ENCODE measurements at places on chromosomes 2 and 18.

- H3K4me3 ChIP-seq, result no peak overlapping the region
- H3K27ac ChIP-seq, result no peak overlapping the region
- no peaks in the 10 kb centered on the region for H3K27me3 ChIP-seq
- no peaks in the 10 kb centered on the region for H3K36me3 ChIP-seq
- DNase-seq, result no peak
- H3K4me1 ChIP-seq, result no peaks in the 10 kb centered on the region
Observed at GRCh38 chr18:27467073-27467472, 282.0 kb upstream of the CHST9 start.

GRCh38 chr18:14941256-14941655 is 193.3 kb downstream of the ANKRD30B start:
- no peak for DNase-seq
- no peaks in the 10 kb centered on the region for H3K27me3 ChIP-seq
- no peak overlapping the region for H3K27ac ChIP-seq
- H3K36me3 ChIP-seq, result no peaks in the 10 kb centered on the region
- H3K4me1 ChIP-seq, result no peaks in the 10 kb centered on the region
- H3K4me3 ChIP-seq, result no peak overlapping the region

DNA sequence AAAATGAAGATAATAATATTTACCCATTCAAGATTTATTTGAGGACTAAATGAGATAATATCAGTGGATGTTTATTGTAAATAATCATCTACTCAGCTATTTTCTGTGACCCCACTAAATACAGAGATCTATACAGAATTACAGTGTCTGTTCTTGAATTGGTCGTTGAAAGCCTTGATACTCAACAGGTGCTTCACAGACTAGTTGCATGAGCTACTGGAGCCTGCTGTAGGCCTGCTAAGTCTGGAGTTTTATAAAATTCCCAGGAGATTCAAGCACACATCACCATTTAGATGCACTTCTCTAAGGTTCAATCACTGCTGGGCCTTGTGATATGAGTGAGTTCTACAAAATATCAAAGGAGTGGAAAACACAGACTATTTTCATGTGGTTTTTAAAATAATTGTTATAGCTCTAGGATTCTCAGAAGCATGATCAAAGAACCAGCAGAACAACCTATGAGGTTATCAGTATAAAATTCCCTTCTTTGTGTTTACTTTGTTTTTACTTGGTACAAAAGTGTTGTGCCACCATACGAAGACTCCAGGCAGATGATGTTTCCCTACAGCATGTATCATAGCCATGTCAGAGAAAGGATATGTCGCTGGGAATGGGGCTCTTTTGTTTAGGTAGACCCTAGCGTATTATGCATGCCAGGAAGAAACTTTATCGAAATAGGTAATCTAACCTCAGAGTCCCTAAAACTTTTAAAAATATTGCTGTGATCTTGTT is 7.1 kb downstream of the SULT1C4 start:
- no peak overlapping the region for H3K4me3 ChIP-seq
- H3K36me3 ChIP-seq, result no peaks in the 10 kb centered on the region
- peaks cover 2% of the 10 kb centered on the region for H3K4me1 ChIP-seq
- no peak overlapping the region for H3K27ac ChIP-seq

GRCh38 chr2:155266109-155266508 is 567.6 kb downstream of the KCNJ3 start:
- H3K4me3 ChIP-seq, result no peak overlapping the region
- H3K27ac ChIP-seq, result no peak overlapping the region
- no peaks in the 10 kb centered on the region for H3K36me3 ChIP-seq
- no peaks in the 10 kb centered on the region for H3K4me1 ChIP-seq

GRCh38 chr18:34126121-34126520 is 98.6 kb downstream of the NOL4 start:
- H3K4me3 ChIP-seq, result no peak overlapping the region
- H3K27ac ChIP-seq, result no peak overlapping the region
- no peak for DNase-seq

GRCh38 chr2:29223851-29224692 is 108.9 kb downstream of the CLIP4 start:
- H3K27ac ChIP-seq, result no peak overlapping the region
- DNase-seq, result no peak
- H3K4me1 ChIP-seq, result no peaks in the 10 kb centered on the region
- H3K27me3 ChIP-seq, result peaks cover 2% of the 10 kb centered on the region
- no peaks in the 10 kb centered on the region for H3K36me3 ChIP-seq

DNA sequence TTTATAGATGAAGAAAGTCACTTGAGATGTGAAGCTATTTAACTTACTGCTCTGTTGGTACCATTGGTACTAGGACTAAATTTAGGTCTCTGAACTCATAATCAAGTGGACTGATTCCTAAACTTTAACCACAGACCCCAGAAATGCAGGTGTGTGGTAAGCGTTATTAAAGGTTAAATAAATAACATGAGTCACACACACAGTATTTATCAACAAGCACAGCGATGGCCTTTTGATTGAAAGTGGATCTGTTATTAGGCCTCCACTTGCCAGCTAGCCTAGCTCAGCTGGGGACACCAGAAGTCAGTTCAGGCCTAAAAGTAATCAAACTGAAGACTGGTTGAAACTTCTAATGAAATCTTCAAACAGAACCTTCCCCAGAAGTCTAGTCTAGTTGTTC is 161.3 kb upstream of the DPP10 start:
- no peak overlapping the region for H3K27ac ChIP-seq
- no peaks in the 10 kb centered on the region for H3K36me3 ChIP-seq
- no peaks in the 10 kb centered on the region for H3K27me3 ChIP-seq
- no peak for DNase-seq

DNA sequence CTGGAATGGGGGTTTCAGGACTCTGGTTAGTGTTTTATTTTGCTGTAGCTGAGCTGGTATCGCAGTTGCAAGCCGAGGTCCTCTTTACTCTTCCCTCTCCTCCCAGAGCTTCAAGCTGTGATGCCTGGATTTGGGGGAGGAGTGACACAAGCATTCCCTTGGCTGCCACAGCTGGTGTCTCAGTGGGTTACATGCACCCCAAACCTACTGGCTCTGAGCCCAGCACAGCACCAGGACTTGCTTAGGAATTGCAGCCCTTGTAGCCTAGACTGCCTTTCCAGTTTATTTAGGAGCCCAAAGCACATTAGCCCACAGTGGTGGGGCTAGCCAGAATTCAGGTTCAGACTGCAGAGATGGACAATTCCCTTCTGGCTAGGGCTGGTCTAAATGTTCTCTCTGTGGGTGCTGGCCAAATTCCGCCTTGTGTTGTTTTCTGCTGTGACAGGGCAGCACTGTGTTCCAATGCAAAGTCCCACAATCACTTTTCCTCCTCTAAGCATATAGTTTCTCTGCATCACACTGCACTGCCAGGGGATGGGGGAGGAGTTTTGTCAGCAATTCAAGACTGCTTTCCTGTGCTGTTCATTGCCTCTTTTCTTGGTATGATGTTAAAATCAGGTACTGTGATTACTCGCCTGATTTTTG is 122.8 kb downstream of the SLC4A10 start:
- peaks cover 2% of the 10 kb centered on the region for H3K4me1 ChIP-seq
- peaks cover 12% of the 10 kb centered on the region for H3K27me3 ChIP-seq

DNA sequence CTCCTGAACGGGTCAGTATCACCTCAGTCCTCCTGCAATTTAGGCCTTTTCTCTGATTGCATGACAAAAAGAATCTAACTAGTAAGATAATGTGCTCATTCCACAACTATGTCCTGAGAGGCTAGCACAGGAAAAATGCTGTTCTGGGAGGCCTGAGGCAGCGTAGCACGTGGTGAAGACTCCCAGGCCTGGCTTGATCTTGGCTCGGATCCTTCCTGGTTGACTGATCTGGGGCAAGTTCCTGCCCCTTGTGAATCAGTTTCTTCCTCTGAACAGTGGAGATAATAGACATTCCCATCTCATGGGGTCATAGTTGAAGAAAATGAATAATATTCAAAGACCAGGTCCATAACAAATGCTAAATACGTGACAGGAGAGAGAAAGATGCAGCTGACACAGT is 12.3 kb downstream of the FBLN7 start:
- H3K4me1 ChIP-seq, result peaks cover 12% of the 10 kb centered on the region
- no peak for DNase-seq
- H3K4me3 ChIP-seq, result no peak overlapping the region
- peaks cover 14% of the 10 kb centered on the region for H3K27me3 ChIP-seq
- no peak overlapping the region for H3K27ac ChIP-seq

DNA sequence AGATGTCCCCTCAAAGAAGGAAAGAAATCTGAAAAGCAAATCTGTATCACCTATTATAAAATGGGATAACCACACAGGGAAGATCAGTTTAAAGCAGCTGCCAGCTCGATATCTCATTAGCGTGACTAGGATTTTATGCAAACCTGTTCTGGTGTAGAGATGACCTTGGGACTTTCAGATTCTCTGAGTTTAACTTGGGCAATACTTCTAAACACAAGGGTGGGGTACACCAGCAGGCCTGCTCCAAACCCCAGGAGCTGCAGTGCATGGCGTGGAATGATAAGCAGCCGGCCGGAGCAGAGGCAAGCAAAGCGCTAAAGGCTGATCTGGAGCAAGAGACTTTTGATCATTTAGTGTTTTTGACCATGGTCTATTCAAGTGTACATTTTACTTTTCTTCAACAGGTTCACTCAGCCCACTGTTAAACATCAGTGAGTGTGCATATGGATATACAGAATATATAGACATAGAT is 4.7 kb downstream of the SERTAD2 start:
- H3K4me1 ChIP-seq, result peaks cover 63% of the 10 kb centered on the region
- peaks cover 6% of the 10 kb centered on the region for H3K36me3 ChIP-seq
- H3K27ac ChIP-seq, result no peak overlapping the region
- no peaks in the 10 kb centered on the region for H3K27me3 ChIP-seq
- no peak for DNase-seq

DNA sequence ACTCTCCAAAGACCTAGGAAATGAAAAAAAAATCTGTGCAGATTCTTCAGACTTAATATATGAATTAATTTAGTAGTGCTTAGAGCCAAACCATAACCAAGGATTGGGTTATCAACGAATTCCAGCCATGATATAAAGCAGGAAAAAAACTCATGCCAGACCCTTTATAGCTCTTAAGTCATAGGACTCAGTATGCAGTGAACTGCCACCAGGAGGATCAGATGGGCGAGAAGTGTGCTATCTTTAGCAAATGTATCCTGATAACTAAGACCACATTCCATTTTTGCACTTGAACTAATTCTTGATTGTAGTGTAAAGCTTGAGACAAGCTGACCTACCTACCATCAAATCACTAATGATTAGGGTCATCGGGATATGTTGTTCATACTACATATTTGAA is 178.1 kb downstream of the IKZF2 start:
- peaks cover 9% of the 10 kb centered on the region for H3K4me1 ChIP-seq
- no peak overlapping the region for H3K4me3 ChIP-seq
- peaks cover 16% of the 10 kb centered on the region for H3K36me3 ChIP-seq
- H3K27me3 ChIP-seq, result peaks cover 3% of the 10 kb centered on the region
- no peak for DNase-seq

GRCh38 chr2:181886192-181886591 is 5.3 kb upstream of the ITPRID2 start:
- no peak for DNase-seq
- peaks cover 2% of the 10 kb centered on the region for H3K4me1 ChIP-seq
- H3K36me3 ChIP-seq, result no peaks in the 10 kb centered on the region
- H3K4me3 ChIP-seq, result no peak overlapping the region
- H3K27ac ChIP-seq, result no peak overlapping the region
- peaks cover 53% of the 10 kb centered on the region for H3K27me3 ChIP-seq

- no peaks in the 10 kb centered on the region for H3K27me3 ChIP-seq
- no peak overlapping the region for H3K4me3 ChIP-seq
- no peak for DNase-seq
- H3K4me1 ChIP-seq, result no peaks in the 10 kb centered on the region
- H3K36me3 ChIP-seq, result no peaks in the 10 kb centered on the region
- H3K27ac ChIP-seq, result no peak overlapping the region
Observed at GRCh38 chr2:228131833-228132232, 49.7 kb downstream of the SPHKAP start.

- no peaks in the 10 kb centered on the region for H3K27me3 ChIP-seq
- no peak for DNase-seq
- H3K4me1 ChIP-seq, result no peaks in the 10 kb centered on the region
- no peaks in the 10 kb centered on the region for H3K36me3 ChIP-seq
- H3K4me3 ChIP-seq, result no peak overlapping the region
Observed at GRCh38 chr2:144650907-144651306, 131.0 kb upstream of the ZEB2 start.

- peaks cover 7% of the 10 kb centered on the region for H3K27me3 ChIP-seq
- peaks cover 2% of the 10 kb centered on the region for H3K36me3 ChIP-seq
- DNase-seq, result no peak
- H3K4me1 ChIP-seq, result peaks cover 20% of the 10 kb centered on the region
Observed at GRCh38 chr2:39782591-39782990, 3.5 kb upstream of the THUMPD2 start.

GRCh38 chr2:226118471-226119429 is 680.9 kb downstream of the IRS1 start:
- H3K4me1 ChIP-seq, result no peaks in the 10 kb centered on the region
- H3K27ac ChIP-seq, result no peak overlapping the region
- no peak for DNase-seq
- H3K36me3 ChIP-seq, result no peaks in the 10 kb centered on the region
- no peaks in the 10 kb centered on the region for H3K27me3 ChIP-seq

DNA sequence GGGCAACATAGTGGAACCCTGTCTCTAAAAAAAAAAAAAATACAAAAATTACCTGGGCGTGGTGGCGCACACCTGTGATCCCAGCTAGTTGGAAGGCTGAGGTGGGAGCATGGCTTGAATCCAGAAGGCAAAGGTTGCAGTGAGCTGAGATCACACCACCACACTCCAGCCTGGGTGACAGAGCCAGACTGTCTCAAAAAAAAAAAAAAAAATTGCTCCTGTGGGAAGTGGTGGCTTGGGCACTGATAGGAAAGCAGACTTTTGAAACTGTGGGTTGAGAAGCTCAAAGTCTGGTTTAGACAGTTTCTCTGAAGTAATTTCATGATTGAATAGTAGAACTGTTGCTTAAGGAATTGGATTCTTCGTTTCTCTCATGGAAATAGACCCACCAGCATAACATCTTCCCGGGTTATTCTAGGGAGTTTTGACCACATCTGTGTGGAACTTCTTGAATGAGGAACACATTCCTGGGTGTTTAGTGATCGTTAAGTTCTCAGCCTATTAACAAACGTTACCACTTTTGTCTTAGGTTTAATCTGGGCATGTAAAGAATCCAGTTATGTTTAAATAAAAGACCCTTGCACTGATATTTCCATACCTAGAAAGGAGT is 33.5 kb downstream of the GRHL1 start:
- peaks cover 32% of the 10 kb centered on the region for H3K27me3 ChIP-seq
- H3K4me1 ChIP-seq, result peaks cover 10% of the 10 kb centered on the region
- H3K27ac ChIP-seq, result no peak overlapping the region
- H3K4me3 ChIP-seq, result no peak overlapping the region
- no peaks in the 10 kb centered on the region for H3K36me3 ChIP-seq

GRCh38 chr2:66981074-66981473 is 416.1 kb upstream of the ETAA1 start:
- DNase-seq, result no peak
- H3K27ac ChIP-seq, result no peak overlapping the region
- H3K4me3 ChIP-seq, result no peak overlapping the region
- H3K27me3 ChIP-seq, result no peaks in the 10 kb centered on the region
- H3K4me1 ChIP-seq, result no peaks in the 10 kb centered on the region
- no peaks in the 10 kb centered on the region for H3K36me3 ChIP-seq

GRCh38 chr2:16722677-16723076 is 57.0 kb upstream of the CYRIA start:
- no peaks in the 10 kb centered on the region for H3K36me3 ChIP-seq
- no peak overlapping the region for H3K27ac ChIP-seq
- peaks cover 2% of the 10 kb centered on the region for H3K27me3 ChIP-seq
- H3K4me3 ChIP-seq, result no peak overlapping the region
- DNase-seq, result no peak
